Suprapubic skin (tissue), 4 donors: ENCODE measurements at places on chromosomes 5 and 9. TPM values are rescaled to one million over a fixed set of nuclear protein-coding genes. Genes with fewer than 3 reads are reported as not detected.

- peaks cover 81% of the 10 kb centered on the region for H3K4me1 ChIP-seq
- H3K27ac ChIP-seq: no peak overlapping the region
- DNase-seq: no peak
- H3K36me3 ChIP-seq: no peaks in the 10 kb centered on the region
- H3K4me3 ChIP-seq: no peak overlapping the region
- H3K27me3 ChIP-seq: no peaks in the 10 kb centered on the region
Measured at GRCh38 chr5:143352691-143353090, 50.8 kb downstream of the NR3C1 start.

DNA sequence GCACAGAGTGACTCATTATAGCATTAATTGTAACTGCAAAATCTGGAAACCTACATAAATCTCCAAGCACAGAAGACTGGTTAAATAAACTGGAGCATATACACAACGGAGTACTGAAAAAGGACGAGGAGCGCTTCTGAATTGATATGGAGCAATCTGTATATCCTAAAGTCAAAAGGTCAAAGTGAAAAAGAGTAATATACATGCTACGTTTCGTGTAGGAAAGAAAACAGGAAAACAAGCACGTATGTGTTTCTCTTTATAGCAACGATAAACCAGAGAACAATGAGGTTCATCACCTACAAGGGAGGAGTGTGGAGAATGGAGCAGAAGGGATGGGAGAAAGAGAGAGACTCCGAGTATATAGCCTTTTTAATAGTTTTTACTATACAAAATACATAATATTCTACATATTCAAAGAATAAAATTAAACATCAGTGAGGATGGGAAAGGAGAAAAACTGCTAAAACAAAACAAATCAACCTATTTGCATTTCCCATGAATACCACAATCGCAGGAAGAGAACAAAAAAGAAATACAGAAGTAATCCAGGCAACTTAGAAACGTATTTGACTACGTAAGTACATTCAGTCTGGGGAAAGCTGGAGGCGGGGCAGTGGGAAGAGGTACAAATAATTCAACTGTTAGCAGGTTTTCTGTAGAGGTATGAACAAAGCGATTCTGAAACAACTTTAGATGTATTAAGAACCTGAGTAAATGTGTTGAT is 7.8 kb downstream of the ZFP62 start:
- DNase-seq: no peak
- peaks cover 59% of the 10 kb centered on the region for H3K36me3 ChIP-seq
- H3K27me3 ChIP-seq: no peaks in the 10 kb centered on the region
- no peak overlapping the region for H3K27ac ChIP-seq

DNA sequence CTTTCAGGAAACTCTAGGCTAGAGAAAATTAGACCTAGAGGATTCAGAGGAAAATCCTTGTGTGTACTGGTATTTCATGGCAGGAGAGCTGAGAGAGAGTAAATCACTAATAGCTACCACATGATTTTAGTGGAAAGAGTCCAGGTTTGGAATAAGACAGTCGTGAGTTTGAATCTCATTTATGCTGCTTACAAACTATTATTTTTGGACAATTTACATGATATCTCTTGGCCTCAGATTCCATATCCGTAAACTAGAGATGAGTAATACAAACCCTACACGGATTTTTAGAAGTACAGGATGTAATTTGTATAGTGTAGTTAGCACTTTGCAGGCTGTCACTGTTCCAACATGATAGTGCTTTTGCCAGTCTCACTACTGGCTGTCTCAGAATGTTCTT is 2.7 kb downstream of the IL31RA start:
- no peak overlapping the region for H3K4me3 ChIP-seq
- H3K36me3 ChIP-seq: no peaks in the 10 kb centered on the region
- no peak for DNase-seq

DNA sequence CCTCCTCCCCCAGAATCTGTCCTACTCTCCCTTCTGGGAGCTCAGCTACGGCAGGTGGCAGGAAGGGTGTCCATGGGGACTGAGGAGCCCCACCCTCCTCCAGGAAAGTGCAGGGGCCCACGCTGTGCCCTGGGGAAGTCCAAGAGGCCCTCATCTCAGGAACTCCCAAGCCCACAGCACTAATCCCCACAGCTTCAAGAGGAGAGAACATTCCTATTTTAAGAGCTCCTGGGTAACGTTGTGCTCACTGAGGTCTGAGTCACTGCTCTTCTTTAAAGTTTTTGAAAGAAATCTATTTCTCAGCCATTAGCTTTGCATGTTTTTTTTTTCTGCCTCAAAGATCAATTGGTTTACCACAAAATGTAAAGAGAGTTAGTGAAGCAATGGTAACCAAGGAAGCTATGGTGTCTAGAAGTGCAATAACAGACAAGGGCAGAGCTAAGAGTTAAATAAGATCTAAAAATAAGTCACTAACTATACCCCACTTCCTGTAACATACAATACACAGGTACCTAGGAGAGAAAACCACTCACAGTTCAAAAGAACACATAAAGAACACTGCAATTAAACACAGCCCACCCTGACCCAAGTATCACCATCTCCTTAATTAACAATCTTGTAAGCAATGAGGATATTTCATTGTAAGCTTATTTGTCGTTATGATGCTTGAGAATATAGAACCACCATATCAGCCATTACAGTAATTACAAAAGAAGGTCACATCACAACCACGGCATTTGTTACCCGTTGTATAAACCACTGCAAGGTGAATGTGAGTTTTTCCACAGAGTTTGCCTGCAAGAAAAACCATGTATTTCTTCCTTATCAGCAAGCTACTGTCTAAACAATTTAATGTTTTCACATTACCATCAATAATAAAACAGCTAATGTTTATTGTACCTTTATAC is 382.3 kb upstream of the SLC30A5 start:
- no peaks in the 10 kb centered on the region for H3K27me3 ChIP-seq
- no peak for DNase-seq
- H3K4me1 ChIP-seq: no peaks in the 10 kb centered on the region
- no peak overlapping the region for H3K27ac ChIP-seq
- no peak overlapping the region for H3K4me3 ChIP-seq
- no peaks in the 10 kb centered on the region for H3K36me3 ChIP-seq

DNA sequence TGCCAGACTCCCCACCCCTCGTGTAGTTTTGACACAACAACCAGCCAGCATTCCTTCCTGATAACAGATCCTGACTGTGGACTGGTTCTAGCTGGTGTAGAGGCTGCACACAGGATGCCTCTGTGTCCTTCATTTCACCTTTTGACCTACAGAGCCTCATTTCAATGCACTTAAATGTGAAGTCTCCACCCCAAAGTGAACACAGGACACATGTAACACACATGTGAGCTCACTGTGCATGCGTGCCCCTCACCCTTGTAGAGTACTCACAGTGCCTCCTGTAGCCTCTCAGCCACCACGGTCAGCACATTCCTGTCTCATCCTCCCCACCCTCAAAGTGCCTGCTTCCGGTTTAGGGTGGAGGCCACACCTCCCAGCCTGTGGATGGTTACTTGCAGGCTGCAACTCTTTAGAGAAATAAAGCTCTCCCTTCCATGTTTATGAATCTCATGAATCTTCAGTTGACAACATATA is 11.6 kb upstream of the NKD2 start:
- no peaks in the 10 kb centered on the region for H3K36me3 ChIP-seq
- no peaks in the 10 kb centered on the region for H3K27me3 ChIP-seq
- peaks cover 5% of the 10 kb centered on the region for H3K4me1 ChIP-seq
- H3K4me3 ChIP-seq: no peak overlapping the region
- no peak overlapping the region for H3K27ac ChIP-seq
- no peak for DNase-seq

GRCh38 chr5:65065001-65065511 is 296.3 kb downstream of the CWC27 start:
- no peaks in the 10 kb centered on the region for H3K27me3 ChIP-seq
- no peak overlapping the region for H3K4me3 ChIP-seq
- DNase-seq: no peak
- H3K4me1 ChIP-seq: peaks cover 24% of the 10 kb centered on the region

- no peaks in the 10 kb centered on the region for H3K36me3 ChIP-seq
- no peaks in the 10 kb centered on the region for H3K27me3 ChIP-seq
- peaks cover 43% of the 10 kb centered on the region for H3K4me1 ChIP-seq
- H3K27ac ChIP-seq: no peak overlapping the region
Measured at GRCh38 chr5:177476531-177477233, 3.2 kb upstream of the DBN1 start.

GRCh38 chr9:79742110-79742721 is 170.5 kb downstream of the TLE4 start:
- H3K36me3 ChIP-seq: no peaks in the 10 kb centered on the region
- no peak for DNase-seq
- no peaks in the 10 kb centered on the region for H3K4me1 ChIP-seq
- no peak overlapping the region for H3K4me3 ChIP-seq

- H3K27ac ChIP-seq: no peak overlapping the region
- H3K4me1 ChIP-seq: peaks cover 9% of the 10 kb centered on the region
- no peaks in the 10 kb centered on the region for H3K27me3 ChIP-seq
- no peak for DNase-seq
Measured at GRCh38 chr9:81629440-81629839, 59.9 kb downstream of the TLE1 start.

DNA sequence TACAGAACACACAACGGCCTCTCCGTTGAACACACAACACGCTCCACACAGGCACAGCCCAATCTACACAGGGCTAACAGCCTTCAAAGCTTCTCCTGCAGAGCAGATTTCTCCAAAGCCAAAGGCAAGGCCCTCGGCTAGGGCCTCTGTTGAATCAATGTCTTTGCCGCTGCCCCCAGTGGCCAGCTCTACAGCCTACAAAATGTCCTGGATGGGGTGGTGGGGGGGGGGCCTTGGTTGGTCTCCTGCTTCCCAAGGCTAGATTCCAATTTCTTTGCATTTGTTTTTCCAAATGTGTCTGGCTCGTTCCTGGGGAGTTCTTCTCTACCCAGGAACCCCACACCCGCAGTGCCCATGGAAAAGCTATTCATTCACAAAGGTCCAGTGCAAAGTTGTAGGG is 167.2 kb downstream of the PAX5 start:
- peaks cover 39% of the 10 kb centered on the region for H3K27me3 ChIP-seq
- H3K27ac ChIP-seq: no peak overlapping the region
- no peak for DNase-seq
- no peaks in the 10 kb centered on the region for H3K4me1 ChIP-seq

GRCh38 chr5:138641547-138642298 is 66.5 kb upstream of the HSPA9 start:
- peak; percentile 87 for DNase-seq
- no peaks in the 10 kb centered on the region for H3K36me3 ChIP-seq
- H3K27me3 ChIP-seq: no peaks in the 10 kb centered on the region
- H3K4me1 ChIP-seq: peaks cover 9% of the 10 kb centered on the region

DNA sequence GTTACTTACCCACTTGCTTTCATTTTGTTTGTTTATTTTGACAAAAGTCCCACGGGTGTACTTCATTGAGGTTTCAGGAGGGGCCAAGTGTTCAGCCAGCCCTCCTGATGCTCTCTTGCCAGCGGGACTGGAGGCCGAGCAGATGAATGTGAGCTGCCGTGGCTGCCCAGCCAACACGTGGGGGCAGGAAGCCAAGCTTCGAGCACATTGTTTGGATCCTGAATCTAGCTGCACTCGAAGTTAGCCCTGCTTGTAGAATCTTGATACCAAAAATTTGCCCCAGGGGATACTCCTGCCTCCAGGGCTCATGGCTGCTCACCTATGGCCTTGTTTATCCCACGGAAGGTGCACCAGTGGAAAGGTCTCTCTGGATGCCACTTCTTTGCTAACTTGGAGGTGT is 49.3 kb downstream of the RASGEF1C start:
- H3K36me3 ChIP-seq: no peaks in the 10 kb centered on the region
- peaks cover 10% of the 10 kb centered on the region for H3K27me3 ChIP-seq
- no peak overlapping the region for H3K4me3 ChIP-seq
- DNase-seq: no peak

- no peaks in the 10 kb centered on the region for H3K4me1 ChIP-seq
- no peak overlapping the region for H3K4me3 ChIP-seq
- H3K27me3 ChIP-seq: peaks cover 19% of the 10 kb centered on the region
- H3K27ac ChIP-seq: no peak overlapping the region
- no peak for DNase-seq
Measured at GRCh38 chr9:95528908-95529502, 12.2 kb upstream of the PTCH1 start.

DNA sequence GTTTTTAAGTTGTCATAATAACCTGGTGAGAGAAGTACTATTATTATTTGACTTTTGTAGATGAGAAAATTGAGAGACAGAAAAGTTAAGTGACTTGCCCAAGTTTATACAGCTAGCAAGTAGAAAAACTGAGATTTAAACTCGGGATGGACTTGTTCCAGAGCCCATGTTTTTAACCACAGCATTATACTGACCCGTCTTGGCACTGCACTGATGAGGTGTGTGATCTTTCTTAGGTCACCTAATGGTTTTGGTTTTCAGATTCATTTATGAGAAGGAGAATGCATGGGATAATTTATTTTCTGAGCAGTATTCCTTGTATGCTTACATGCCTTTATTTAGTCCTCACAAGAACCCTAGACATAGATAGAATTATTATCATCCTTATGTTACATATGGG is 201.8 kb upstream of the CDKN2B start:
- no peak overlapping the region for H3K27ac ChIP-seq
- H3K4me1 ChIP-seq: peaks cover 31% of the 10 kb centered on the region
- no peak overlapping the region for H3K4me3 ChIP-seq
- H3K36me3 ChIP-seq: no peaks in the 10 kb centered on the region

DNA sequence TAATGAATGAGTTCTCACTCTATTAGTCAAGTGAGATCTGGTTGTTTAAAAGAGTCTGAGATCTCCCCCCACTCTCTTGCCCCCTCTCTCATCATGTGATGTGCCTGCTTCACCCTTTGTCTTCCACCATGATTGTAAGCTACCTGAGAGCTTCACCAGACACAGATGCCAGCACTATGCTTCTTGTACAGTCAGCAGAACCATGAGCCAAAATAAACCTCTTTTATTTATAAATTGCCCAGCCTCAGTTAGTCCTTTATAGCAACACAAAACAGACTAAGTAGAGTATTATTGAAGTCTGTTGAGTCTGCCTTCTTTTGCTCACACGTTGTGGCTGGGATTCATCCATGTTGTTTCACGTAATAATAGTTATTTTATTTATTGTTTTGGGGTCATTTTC is 14.3 kb downstream of the CYSTM1 start:
- H3K4me1 ChIP-seq: peaks cover 8% of the 10 kb centered on the region
- DNase-seq: no peak
- no peak overlapping the region for H3K4me3 ChIP-seq
- no peaks in the 10 kb centered on the region for H3K27me3 ChIP-seq
- H3K36me3 ChIP-seq: no peaks in the 10 kb centered on the region

DNA sequence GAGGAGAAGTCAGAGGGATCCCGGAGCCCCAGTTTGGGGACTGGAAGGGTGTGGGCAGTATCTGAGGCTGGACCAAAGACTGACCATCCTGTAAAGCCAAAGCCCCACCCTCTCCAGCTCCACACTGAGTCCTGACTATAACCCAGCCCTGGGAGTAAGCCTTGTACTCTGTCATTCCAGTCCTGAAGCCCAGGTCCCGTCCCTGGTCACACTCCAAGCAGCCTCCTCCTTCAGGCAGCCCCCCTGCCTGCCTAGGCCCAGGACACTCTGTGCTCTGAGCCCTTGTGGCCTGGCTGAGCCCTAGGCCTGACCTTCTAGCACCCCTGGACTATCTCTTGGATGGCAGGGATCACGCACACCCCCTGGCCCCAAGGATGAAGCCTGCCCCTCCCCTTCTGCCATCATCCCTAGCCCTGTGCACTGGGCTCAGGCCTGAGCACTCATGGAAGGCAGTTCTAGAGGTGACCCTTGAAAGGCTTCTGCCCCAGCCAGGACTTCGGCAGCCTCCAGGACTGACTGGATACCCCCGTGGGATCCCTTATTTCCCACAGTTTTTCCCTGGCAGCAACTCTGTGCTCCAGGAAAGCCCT is 28.0 kb upstream of the ENHO start:
- peaks cover 5% of the 10 kb centered on the region for H3K27me3 ChIP-seq
- DNase-seq: no peak
- H3K27ac ChIP-seq: no peak overlapping the region

The WDR31 gene
- 1.4 TPM for total RNA-seq

The HRCT1 gene
- total RNA-seq: 1.2 TPM

The ZNF454 gene
- 0.52 TPM for total RNA-seq

The TPPP gene
- total RNA-seq: 22.2 TPM

The PCDHA3 gene
- total RNA-seq: 0.34 TPM

The PLPP1 gene
- 57.8 TPM for total RNA-seq

The ACTL7B gene
- total RNA-seq: 0.19 TPM
